Activated T-helper 1 cell treated with anti-CD3 and anti-CD28 coated beads, Interleukin-2, amount 50 U/mL, for 16 hours (primary cell): ENCODE measurements at places on chromosomes 2 and 18.
A peak's percentile ranks its signal among the peaks of the same experiment; 100 is the strongest.

DNA sequence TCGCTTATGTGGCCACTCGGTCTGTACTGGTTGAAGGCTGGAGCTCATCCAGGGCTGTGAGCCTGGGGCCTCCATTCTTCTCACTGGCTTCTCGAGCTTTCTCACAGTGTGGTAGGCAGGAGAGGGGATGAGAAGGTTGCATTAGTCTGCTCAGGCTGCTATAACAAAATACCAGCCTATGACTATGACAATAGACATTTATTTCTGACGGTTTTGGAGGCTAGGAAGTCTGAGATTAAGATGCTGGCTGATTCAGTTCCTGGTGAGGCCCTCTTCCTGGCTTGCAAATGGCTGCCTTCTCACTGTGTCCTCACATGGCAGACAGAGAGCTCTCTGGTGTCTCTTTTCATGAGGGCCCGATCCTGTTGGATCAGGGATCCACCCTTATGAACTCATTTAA is 6.2 kb upstream of the STK25 start:
- no peak for DNase-seq

DNA sequence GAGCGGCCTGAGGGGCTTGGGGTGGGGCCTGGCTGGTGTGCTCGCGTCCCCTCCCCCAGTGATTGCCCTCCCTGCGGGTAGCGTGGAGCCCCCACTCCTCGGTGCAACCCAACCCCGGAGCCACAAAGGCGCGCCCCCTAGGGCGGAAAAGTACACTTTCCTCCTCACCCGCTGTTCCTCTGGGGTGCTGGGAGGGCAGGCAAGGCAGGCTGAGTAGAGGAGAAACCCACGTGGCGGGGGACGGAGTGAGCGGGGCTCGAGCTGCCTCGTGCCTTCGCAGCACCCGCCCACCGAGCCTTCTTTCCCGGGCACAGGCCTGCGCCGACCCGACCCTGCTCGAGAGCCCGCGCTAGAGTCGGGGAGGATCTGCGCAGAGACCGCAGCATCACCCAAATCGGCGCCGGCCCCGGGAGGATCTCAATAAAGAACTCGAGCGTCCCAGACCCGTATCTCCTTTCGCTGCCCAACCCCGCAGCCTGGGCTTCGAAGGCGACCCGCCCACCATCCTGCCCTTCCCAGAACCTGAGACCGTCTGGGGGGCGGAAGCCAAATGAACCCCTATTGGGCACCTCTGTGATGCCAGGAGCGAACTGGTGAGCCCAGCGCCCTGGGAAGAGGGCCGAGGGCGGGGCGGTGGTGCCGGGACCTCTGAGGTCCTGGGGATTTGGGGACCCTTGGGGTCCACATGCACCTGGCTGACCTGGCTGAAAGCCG is 1.5 kb downstream of the UCN start:
- DNase-seq, result no peak

GRCh38 chr18:79520478-79521390 is 125.0 kb downstream of the NFATC1 start:
- DNase-seq, result no peak

- DNase-seq, result no peak
Measured at GRCh38 chr18:50947899-50948298, 19.9 kb upstream of the ELAC1 start.

GRCh38 chr2:200148366-200148765 is 158.1 kb upstream of the SPATS2L start:
- no peak for DNase-seq

- DNase-seq, result peak; percentile 46
Measured at GRCh38 chr2:170409164-170409535, 231.2 kb downstream of the MYO3B start.

DNA sequence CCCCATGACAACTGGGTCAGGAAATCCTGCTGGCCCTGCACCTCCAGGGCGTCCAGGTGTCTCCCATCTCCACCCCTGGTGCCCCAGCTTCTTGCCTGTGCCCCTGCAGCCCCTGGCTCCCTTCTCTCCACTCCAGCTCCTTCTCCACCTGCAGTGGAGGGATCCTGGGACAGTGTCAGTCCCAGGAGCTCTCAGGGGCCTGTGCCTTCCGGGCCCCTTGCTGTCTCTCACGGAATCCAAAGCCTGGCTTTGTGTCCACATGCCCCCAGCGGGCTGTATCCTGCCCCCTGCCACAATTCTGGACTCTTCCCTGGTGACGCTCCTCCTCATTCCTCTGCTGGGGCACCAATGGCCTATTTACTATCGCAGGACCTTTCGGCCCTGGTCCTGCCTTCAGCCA is 58.2 kb downstream of the MYT1L start:
- DNase-seq, result no peak

DNA sequence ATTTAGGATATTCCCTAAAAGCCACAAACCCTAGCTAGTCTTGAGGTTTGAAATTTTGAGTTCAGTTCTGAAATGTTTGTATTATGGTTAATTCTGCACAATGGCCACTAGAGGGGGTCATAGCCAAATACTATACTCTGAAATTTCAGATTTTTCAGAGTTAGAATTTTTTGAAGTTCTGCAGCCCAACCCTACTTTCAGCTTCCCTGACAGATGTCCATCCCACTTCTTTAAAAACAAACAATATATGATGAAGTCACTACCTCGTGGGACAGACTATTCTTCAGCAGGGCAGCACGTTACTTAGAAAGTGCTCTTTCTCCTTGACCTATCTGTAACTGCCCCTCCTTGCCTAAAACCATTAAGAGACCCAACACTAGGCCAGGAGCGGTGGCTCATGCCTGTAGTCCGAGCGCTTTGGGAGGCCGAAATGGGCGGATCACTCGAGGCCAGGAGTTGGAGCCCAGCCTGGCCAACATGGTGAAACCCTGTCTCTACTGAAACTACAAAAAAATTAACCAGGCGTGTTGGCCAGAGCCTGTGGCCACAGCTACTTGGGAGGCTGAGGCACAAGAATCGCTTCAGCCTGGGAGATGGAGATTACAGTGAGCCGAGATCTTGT is 48.2 kb upstream of the PAPOLG start:
- DNase-seq, result no peak

DNA sequence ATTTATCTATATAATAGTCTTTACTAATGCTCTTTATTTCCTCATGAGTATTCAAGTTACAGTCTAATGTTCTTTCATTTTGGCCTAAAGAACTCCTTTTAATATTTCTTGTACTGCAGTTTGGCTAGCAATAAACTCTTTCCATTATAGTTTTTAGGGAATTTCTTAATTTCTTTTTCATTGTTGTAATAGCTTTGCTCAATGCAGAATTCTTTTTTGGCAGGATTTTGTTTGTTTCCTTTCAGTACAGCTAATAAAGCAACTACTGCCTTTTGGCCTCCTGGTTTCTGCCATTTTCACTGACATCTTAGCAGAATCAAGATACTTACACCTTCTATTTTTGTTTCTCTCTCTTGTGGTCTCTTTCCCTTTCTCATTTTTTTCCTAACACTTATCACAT is 390.4 kb upstream of the RGPD4 start:
- DNase-seq, result no peak

- DNase-seq, result no peak
Measured at GRCh38 chr18:37508207-37508606, 57.4 kb downstream of the CELF4 start.

- DNase-seq, result no peak
Measured at GRCh38 chr2:174395969-174396630, 570 bp downstream of the SCRN3 start.

DNA sequence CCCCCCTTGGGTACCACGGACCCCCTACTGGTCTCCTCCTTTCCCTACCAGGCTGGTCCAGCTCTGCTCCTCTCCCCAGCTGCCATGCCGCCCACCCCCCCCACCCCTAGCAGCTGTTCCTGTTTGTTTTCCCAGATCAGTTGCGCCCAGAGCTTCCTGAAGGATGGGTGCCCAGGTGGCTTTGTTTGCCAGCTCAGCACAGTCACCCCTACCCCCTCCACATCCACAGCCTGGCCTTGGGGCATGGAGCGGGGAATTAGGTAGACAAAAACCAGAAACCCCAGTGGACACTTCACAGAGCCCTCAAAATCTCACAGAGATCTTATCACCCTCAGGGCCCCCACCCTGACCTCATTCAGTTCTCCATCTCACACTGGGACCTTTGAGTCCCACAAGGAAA is 3.7 kb upstream of the CRYBA2 start:
- DNase-seq, result no peak

- peak; percentile 33 for DNase-seq
Measured at GRCh38 chr2:224778474-224778877, 62.3 kb upstream of the CCDC195 start.

DNA sequence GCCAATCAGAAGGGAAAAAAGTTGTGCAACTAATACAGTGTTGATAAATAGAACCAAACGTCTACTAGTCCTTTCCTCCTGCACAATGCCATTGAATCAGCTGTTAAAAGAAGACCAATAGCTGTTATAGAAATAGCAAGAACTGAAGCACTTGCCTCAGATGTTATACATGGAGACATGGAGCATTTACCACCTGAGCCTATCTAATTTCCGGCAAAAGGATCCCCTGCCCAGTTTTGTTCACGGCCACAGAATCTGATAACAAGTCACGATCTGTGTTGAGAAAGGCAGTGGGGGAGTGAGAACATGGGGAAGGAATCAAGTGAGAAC is 285.4 kb downstream of the ZEB2 start:
- DNase-seq, result no peak

- DNase-seq, result peak; percentile 17
Measured at GRCh38 chr18:49021433-49022129, 70.8 kb upstream of the SMAD7 start.

DNA sequence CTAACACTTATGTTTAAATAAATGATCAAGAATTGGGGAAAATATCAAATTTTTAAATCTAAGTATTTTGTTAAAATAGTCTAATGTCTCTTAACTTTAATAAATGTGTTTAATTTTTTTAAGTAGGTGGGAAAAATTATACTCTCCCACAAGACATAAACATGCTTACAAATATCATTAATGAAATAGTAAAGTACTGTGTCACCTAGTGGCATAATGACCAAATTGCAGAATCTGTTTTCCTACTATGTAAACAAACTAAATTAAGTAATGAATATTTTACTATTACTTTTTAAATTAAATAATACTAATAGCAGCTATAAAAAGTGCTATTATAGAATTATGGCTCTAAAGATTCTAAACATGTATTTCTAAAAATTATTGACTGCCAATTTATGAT is 52.0 kb upstream of the CHAC2 start:
- no peak for DNase-seq

GRCh38 chr18:73164430-73164829 is 296.6 kb upstream of the NETO1 start:
- DNase-seq, result no peak

DNA sequence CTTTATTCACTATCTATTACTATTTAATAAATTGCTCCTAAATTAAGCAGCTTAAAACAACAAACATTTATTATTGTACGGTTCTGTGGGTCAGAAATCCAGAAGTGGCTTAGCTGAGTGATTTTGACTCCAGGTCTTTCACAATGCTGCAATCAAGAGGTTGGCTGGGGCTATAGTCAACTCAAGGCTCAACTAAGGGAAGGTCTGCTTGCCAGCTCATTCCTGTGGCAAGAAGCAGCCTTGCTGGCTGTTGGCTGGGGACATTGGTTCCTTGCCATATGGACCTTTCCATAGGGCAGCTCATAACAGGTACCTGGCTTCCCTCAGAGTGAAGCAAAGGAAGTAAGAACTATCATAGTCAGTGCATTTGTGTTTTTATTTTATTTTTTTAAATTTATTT is 5.0 kb upstream of the MRPL19 start:
- DNase-seq, result no peak

- no peak for DNase-seq
Measured at GRCh38 chr18:52617931-52618330, 277.9 kb downstream of the DCC start.

GRCh38 chr2:58398406-58398805 is 157.3 kb upstream of the FANCL start:
- DNase-seq, result no peak

DNA sequence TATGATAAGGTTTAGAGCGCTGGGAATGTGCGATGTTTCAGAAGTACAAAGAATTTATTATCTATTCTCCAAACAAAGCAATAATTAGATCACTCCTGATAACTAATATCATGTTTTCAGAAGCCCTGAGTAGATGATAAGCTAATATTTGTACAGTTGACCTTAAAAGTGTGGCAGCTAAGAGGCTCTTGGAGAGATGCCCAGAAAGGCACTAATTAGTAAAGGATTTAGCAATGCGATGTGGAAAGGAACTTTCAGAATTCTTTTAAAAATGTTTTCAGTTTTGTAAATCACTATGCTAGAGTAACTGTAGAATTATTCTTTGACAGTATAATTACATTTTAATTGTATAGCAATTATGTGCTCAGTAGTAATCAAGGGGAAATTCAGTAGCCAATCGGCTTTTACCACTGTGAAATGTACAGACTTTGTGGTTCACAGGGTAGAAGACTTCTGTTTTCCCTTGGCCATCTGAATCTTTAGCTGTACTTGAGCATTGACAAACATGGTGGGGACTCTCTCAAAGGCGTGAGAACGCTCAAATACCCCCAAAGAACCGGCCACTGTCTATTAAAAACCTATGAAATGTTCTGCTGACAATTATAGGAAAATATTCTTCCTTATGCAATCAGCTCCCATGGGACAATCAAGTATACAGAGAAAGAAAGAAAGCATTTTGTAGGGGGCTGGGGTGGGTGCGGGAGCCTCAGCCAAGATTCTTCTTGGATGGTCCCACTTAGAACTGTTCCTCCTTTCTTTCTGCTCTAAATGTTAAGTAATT is 262.8 kb upstream of the AGAP1 start:
- no peak for DNase-seq

- DNase-seq, result no peak
Measured at GRCh38 chr2:63424329-63425078, 163.8 kb downstream of the WDPCP start.

- DNase-seq, result no peak
Measured at GRCh38 chr18:6842081-6842480, 112.6 kb downstream of the ARHGAP28 start.

DNA sequence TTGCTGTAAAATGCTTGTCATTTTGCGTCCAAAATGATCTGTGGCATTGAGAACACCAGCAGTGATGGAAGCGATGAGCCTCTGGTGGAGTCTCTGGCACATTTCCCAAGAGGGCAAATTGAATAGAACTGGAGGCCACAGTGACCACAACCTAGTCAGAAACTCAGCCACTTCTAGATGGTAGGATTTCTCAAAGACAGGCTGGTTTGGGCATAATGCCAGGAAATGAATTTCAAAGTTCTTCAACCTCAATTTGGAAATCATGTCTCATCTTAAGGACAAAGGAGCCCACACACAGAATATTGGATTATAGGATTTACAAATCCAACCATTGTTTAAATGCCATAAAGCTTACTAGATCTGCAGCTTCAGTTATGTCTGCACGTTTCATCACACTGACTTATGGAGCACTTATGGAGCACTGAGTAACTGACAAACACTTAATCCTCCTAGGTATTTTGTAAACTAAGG is 132.1 kb downstream of the COL6A3 start:
- DNase-seq, result no peak

DNA sequence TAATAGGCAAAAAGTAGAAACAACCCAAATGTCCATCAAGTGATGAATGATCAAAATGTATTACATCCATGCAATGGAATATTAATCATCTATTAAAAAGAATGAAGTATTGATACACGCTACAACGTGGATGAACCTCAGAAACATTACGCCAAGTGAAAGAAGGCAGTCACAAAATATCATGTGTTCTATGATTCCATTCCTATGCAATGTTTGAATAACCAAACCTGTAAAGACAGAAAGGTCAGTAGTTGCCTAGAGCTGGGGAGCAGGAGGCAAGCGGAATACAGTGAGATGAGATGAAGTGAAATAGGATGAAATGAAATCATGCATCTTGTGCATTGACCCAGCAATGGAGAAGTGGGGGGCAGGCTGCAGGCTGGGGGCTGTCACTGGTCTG is 17.9 kb upstream of the COL6A3 start:
- DNase-seq, result no peak

GRCh38 chr18:61929881-61930640 is 37.3 kb upstream of the RNF152 start:
- no peak for DNase-seq
